ENCODE measurements at places on chromosomes 4 and X.

DNA sequence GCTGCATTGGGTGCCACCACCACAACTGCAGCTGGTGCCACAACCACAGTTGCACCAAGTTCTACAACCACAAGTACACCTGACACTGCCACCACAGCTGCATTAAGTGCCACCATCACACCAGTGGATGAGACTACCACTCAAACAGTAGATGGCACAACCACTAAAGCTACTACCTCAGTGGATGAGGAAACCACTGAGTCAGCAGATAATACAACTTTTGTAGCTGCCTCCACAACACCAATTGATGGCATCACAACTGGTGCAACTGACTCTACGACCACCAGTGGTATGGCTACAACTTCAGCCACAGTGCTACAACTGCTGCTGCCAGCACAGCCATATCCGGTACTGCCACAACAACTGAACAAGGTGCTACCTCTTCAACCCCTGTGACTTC, 35.1 kb upstream of the CABS1 start:
- no peak for DNase-seq

DNA sequence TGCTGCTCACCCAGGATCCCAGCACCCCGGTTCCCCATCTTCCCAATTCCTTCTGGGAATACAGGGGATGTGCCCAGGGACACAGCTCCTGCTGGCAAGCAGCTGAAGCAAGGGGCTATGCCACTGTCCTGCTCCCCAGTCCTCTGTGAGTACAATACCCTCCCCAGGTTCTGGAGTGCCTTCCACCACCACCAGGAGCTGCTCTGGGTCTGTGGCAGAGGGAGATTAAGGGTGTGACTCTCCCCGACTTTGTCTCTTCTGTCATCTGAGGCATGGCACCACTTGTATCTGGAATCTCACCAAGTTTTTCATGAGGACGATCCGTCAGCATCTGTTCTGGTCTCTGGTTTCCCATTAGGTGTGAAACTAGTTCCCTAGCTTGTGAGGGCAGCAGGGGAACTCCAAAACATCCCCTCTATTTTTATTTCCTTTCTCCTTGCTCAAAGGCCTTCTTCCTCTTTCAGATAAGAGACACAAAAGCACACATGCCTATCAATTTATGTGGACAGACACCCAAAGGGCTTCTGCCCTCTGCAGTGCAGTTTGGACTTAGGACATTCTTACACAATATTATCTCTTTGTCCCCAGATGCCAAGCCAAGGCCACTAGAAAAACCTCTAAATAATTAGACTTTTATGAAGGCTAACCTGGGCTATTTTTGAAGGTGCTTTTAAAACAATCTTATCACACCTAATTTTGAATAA, 26.8 kb downstream of the MGST2 start:
- no peak for DNase-seq

- DNase-seq: no peak
Observed at GRCh38 chr4:189656641-189657040, 284.0 kb upstream of the FRG1 start.

- DNase-seq: peak; percentile 68
Observed at GRCh38 chr4:99201690-99202089, 17.4 kb downstream of the ADH6 start.

DNA sequence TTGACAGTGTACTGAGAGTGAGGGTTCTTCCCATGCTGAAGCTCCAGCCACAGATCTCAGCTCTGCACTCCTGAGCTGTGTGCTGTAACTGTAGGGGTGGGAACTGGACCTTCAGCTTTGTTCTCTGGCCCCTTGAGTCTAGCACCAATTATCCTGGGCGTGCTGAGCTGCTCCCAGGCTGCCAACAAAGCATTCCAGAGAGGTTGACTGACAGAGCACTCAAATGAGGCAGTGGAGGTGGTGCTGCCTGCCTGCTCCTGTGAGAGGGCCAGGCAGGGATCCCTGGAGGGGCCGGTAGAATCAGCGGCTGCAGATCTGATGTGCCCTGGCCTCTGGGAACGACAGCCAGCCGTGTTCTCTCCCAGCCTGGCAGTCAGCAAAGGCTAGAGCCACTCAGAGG, 375.7 kb upstream of the AADAT start:
- no peak for DNase-seq

DNA sequence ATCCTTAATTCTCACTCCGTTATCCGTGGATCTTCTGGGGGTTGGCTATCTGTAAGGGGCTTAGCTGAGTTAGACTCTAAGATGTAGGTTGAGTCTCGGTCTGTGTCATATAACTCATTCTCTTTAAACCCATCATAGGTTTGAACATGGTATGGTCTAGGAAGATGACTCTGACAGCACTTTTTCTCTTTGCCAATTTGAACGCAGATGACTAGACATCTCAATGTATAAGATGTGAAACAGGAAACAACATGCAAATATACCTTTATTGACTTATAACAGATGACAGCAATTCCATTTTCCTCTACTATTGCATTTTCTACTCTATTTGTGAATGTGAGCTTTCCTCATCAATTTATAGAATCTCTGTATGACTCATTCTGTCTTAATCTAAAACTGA, 634.8 kb upstream of the MAGEB2 start:
- no peak for DNase-seq

- peak; percentile 86 for DNase-seq
Observed at GRCh38 chrX:149060921-149061320, 444.2 kb downstream of the IDS start.

Data from AG10803 (cell line).